Uterus (tissue), 4 donors: ENCODE measurements at places on chromosomes 2 and 18.

DNA sequence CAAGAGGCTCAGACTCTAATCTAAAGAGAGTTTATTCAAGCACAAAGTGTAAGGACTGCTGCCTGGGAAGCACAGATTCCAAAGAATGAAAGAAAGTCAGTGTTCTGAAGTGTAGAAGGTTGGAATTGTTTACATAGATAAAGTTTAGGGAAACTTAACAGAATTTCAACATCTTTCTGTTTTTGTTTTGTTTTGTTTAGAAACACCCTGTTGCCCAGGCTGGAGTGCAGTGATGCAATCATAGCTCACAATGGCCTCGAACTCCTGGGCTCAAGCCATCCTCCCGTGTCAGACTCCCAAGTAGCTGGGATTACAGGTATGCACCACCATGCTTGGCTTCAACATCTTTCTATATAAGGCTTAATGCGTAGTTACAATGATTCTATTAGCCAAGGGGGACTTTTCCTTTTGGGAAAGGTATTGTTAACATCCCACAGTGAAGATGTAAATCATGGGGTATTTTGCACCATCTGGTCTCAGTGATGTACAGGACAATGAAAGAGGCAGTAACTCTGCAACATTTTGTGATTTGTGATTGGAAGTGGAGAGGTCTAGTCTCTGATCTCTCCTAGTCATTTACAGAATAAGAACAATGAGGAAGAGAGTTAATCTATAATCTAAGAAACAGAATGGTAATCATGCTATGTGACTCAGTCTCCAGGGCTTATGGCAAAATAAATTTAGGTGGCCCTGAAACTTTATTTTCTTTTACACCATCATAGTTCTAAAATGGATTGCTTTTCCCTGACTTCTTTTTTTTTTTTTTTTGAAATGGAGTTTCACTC lies 45.6 kb upstream of the MSH6 start:
- DNase-seq: no peak

DNA sequence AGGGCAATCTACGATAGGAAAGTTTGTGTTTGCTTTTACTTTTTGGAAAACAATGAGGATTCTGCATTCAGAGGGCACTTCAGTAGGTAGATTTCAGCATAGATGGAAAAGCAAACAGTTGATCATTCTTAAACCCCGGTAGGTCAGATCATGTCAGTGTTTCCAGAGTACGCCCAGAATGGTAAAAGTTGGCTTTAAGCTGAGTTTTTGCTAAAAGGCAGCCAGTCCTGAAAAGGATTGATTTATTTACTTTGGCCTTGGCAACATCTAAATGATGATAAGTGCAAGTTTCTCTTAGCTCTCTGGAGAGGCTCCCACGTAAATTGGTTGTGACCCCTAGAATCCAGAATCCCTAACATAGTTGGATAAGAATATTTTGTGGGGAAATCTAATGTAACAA lies 168.0 kb downstream of the DIS3L2 start:
- DNase-seq: no peak

GRCh38 chr2:56148825-56149224 lies 35.0 kb upstream of the CCDC85A start:
- DNase-seq: no peak

DNA sequence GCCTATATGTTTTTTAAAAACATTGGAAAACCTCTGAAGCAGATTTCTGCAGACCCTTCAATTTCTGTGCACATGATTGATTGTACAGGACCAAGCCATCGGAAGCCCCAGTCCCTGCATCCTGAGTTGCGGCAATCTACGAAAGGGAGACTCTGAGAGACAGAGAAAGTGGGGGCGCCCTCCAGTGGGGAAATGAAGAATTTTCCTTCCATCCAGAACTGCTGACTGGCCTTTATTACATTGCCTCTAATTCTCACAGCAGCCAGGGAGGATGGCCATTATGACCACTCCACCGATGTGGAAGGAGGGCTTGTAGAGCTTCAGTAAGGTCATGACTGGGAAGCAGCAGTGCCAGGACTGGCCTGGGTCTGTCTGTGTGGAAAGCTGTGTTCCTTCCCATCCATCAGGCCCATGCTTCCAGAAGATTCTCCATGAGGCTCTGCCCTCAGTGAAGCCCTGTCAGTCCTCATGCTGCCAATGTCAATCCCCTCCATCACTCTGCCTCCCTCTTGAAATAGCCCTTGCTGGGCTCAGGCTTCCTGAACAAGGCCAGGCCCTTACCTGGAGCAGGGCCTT lies 20.0 kb upstream of the RESP18 start:
- no peak for DNase-seq

GRCh38 chr18:69399253-69399652 lies 1.4 kb upstream of the DOK6 start:
- no peak for DNase-seq

DNA sequence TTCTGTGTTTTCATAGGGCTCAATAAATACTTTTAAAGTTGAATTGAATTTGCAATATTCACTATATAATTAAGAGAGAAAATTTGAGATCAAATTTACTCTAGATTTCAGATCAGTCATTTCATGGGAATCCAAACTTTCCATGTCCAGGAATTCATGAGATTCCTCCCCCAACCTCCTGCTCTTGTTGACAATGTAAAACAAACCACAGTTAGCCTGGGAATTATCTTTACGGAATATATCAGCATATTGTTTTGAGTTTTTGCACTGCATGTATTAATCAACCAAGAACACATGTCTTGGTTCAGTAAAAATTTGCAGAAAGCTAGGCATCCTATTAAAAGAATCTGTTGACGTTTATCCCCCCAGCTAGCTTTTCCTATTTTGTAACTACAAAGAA lies 42.3 kb downstream of the CYP1B1 start:
- DNase-seq: no peak

GRCh38 chr2:43383533-43383932 lies 157.1 kb upstream of the ZFP36L2 start:
- DNase-seq: no peak

DNA sequence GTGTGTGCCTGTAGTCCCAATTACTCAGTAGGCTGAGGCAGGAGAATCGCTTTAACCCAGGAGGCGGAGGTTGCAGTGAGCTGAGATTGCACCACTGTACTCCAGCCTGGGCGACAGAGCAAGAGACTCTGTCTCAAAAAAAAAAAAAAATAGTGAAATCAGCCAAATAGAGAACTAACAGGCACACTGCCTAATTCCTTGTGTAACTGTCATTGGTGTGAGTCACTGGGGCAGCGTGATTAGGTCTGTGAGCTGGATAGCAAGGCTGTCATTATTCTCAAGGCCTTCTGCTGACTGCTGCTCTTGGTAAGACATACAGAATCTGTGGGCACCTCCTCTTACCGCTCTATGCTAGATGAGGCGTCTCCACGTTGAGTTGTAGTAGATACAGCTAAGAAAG lies 270.3 kb downstream of the NEDD4L start:
- DNase-seq: peak; percentile 59

DNA sequence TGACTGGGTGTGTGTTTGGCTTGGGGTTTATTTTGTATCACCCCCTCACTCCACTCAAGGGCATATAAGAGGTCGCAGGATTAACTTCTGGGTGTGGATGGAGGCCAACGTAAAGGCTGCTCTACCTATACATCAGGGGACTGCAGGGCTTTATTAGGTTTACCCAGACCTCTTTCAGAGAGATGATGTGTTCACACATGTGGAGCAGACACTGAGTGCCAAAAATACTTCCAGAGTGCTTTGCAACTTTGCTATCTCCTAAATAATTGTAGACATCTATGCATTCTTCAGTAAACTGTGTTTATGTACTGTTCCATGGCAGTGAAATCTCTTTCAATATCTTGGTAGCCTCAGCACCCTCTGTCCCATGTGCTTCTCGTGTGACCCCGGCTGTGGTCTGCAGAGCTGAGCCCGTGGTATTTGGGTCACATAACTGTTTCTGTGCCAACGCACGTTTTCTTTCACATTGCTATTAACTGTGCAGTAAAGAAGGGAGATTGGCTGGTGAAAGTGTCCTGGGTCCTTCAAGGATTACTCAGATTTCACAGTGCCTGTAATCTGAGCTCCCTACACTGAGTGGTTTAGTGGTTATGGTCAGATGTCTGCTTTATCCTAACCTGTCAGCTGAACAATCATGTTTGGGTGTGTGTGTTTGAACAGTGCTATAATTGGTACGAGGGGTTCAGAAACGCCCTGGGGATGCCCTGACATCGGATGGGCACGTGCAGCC lies 208.1 kb downstream of the VAPA start:
- no peak for DNase-seq

DNA sequence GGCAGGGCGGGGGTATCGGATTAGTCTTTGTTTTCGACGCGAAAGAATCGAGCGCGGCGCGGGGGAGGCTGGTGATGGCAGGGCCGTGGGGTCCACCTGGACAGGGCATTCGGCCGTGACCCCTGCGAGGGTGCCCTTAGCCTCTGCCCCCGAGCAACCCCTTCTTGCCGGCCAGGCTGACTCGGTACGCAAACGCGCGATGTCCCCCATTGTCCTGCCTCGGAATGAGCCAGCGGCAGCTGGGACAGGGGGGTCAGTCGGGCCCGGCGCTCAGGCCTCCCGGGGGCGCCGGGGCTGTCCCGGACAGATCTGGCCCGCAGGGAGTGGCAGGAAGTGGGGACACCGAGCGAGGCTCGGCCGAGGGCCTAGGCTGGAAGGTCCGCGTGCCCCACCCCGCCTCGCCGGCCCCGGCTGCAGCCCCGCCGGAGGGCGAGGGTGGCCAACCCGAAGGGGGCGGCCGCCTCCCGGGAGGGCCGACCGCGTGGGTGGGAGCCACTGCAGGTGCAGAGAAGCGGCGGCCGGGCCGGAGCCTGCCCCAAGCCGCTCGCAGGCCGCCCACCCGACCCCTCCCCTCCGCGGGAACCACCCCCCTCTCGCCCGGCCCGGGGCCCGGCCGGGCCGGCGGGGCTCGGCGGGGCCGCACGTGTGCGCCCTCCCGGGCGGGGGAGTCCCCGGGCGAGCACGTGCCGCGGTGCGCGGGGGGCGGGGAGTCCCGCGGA lies at the start of gene TET3:
Gene TET3 (plus strand): TSS at position 708 of the 719 bp plus-strand sequence. CDS start 1,494 bp downstream, outside the sequence.
- DNase-seq: peak; percentile 19
